ENCODE measurements at places on chromosomes 5 and 9.

- DNase-seq = no peak
Observed at GRCh38 chr5:136518174-136518573, 152.8 kb upstream of the TRPC7 start.

DNA sequence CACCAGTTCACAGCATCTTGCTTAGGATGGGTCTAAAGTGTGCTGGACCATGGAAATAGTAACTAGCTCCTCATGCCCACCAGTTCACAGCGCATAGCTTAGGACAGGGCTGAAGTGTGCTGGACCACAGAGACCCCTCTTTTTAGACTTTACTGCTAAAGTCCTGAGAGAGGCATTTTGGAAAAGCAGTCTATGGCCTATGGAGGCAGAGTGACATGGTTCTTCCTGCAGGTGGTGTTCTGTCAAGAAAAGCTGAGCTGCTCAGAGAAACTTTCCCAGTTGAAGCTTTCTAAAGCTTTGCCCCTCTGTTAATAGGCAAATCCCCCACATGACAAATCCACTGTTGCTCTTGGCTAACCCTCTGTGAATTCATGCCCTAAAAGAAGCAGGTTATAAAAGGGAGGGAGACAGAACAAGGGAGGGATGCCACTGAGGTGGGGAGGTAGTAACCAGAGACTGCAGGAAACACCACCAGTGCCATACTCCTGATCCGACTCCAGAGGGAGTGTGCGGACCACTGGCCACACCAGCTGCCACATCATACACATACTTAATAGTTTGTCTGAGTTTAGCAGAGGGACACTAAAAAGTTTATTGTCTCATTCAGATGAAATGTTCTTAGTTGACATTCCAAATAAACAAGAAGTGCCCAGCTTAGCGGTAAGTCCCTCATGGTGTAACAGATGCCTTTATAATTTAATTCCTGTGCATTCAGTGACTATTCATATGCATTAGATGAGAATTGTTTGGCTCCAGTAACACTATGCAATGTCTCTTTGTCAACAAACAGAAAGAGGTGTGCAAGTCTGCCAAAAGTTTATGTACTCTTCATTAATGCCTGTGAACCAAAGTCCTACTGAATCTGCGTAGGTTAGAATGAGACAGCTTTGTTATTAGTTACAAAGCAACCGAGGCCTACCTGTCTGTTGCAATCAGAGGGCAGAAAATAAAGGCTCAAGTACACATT lies 236.2 kb upstream of the NFIL3 start:
- DNase-seq = no peak

DNA sequence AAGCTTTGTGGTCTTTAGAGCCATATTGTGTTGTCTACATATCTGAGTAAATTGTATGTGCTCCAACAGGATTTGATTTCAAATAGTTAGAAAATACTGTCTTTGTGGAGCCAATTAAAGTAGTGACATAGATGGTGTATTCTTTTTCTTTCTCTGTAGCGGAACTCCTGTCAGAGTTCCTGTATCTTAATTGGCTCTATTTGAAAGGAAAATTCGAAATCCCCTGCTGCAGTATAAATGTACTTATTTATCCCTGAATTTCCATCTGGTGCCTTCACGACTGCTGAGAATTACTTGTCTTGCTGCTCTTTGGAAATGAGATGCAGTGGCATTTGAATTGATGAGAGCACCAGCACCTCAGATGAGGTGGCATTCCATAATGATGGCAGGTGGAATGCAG lies 546.7 kb upstream of the SGCD start:
- no peak for DNase-seq

DNA sequence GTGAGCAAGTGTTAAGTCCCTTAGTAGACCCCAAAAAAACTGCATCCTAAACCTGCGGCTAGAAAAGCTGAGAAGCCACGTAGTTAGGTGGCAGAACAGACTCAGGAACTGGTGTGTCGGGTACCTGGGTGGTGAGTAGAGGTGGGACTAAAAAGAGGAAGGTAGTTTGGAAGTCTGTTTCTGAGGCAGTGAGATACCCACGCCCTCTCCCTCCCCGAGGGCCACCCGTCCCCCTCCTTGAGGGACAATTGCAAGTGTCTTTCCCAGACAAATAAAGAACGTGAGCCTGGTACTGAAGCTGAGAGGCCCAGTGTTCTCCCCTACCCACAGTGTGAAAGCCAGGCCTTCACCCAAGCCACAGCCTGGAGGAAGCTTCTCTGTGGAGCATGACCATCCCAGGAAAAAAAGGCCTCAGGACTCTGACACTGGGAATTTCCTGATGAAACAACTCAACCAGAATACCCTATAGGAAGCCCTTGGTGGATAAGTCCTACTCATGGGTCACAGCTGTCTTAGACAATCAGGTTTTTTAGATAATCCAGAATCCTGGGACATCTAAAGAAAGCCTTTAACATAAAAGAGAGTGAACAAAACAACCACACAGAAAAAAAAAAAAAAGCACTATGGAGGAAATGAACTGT lies 7.0 kb upstream of the CD74 start:
- DNase-seq = no peak

DNA sequence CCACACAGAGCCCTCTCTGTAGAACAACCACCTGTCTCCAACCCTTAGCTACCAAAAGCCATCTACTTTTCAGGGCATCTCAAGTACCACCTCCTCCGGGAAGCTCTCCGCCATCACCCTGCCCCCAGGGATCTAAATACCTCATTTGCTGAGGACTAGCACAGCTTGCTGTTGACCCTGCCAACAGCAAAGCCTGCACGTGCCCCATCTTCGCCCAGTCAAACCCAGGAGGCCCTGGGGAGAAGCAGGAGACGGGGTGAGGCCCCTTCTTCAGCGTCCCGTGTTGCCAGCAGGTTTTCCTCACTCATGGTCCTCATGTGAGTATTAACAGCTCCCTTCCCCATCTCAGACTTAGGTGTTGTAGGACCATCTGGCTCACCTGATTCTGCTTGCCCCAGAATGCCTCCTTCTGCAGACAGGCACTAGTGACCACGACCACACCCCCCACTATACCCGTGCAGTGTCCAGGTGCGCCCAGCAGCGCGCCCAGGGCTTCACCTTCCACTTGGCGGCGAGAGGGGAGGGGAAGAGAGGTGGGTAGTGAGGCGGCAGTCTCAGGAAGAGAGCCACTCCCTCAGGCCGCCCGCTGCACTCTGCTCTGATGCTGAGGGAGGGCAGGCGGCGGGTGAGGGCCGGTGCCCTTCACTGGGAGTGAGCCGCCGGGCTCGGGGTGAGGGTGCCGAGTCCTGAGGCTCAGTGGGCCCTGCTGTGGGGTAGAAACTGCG lies 11.1 kb downstream of the VAV2 start:
- no peak for DNase-seq

GRCh38 chr5:179127136-179128040 lies 67.2 kb downstream of the ZNF354C start:
- DNase-seq = no peak

DNA sequence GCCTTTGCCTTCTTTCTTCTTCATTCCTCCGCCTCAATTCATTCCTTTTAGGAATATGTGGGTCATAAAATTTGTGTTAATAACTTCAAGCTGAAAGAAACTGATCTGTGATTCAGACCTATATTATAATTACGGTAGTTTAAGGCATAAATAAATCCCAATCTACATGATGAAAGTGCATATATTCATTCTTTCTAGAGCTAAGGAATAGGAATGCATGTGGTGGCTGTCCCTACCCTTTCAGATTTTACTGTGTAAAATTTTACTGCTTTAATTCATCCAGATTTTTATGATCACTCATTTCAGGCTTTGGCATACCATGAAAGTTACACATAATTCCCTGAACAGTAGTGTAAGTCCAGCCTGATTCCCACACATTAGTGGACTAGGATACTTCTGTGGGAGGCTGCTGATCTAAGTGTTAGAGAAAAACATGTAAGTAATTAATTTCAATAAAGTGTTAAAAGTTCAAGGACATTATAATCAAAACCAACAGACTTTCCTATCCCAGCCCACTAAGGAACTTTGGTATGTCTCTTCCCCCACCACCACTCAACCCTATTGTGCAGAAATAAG lies 83.1 kb downstream of the HINT1 start:
- no peak for DNase-seq

DNA sequence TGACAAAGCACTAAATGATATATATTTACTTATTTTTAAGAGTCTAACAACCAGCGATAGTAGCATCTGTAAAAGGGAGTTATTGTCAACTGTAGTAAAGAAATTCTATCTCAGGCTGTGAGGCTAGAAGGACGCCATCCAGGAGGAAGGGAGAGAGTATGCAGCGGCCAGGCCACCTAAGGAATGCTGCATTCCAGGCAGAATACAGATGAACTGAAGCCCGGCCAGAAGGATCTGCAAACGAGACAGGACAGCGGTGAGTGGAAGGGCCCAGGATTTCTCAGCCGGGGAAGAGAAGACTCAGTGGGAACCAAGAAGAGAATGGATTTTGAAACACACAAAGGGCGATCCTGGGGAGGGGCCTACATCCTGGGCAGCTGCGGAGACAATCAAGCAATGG lies 7.4 kb downstream of the RETREG1 start:
- no peak for DNase-seq

DNA sequence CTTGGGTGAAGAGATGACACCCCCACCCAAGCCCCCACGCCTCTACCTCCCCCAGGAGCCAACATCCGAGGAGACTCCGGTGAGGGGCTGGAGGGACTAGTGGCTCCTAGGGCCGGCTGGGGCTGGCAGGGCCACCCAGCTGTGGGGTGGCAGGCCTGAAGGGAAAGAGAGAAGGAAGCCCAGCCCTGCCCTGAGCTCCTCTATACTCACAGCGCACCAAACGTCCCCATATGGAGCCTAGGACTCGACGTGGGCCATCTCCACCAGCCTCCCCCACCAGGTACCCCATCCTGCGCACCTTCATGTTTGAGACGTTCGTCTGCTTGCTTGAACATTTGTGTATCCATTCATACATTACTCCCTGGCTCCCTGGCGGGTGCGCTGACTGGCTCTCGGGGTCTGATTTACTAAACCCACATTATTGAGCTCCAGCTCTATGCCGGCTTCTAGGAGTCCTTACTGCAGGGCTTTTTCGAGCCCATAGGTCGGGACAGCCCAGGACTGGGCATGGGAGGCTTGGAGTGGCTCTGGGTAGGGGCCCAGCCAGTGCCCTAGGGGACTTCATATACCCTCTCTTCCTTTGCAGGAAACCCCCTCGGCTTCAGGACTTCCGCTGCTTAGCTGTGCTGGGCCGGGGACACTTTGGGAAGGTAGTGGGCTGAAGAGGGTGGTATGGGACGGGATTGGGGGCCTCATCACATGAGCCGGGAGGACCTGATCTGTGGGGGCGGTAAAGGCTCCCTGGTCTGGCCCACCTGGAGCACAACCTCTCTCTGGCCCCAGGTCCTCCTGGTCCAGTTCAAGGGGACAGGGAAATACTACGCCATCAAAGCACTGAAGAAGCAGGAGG lies 9.1 kb downstream of the ZDHHC12 start:
- no peak for DNase-seq

- no peak for DNase-seq
Observed at GRCh38 chr9:77877976-77878375, 153.6 kb downstream of the GNAQ start.

DNA sequence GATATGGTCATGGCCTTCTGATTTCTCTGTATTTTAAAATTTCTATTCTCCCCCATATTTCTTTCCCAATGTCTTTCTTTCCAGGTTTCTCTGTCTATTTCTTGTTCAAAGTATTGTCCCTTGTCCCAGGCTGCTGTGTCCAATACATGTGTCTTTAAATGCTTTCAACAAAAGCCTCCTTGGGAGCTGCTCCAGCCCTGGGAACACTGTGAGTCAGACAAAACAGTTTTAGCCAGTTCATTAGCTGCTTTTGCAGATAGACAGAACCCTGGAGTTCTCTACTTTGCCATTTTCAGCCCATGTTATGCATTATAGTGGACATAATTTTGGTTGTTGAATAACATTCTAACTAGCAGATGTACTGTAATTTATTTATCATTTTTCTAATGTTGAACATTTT lies 20.5 kb upstream of the JAK2 start:
- DNase-seq = no peak

DNA sequence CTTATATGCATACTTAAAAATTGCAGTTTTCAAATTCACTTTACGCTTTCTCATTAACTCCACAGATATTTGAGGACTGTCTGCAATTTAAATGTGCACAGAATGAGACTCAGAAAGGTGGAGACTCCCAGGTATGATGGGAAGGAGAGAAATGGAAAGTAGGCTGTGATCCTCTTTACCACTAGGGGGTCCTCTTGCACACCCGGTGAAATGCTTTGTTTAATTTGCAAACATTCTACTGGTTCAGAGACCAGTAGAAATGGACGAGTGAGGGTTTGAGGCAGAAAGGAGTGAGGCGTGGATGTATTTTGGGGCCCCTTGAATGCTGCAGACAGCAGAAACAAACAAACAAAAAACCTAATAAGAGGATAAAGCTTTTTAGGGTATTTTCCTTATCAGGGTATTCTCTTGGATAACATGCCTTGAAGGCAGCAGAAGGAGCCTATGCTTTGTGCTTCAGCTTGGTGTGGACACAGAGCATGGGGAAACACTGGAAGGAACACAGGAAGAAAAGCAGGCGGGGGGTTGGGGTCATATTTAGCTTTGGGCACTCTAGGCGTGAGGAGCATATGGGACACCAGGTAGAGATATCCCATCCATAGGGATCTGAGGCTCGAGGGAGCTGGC lies 410.1 kb downstream of the DMRT2 start:
- no peak for DNase-seq

GRCh38 chr5:112419986-112420864 lies 1.1 kb upstream of the EPB41L4A start:
- DNase-seq = peak; percentile 15

DNA sequence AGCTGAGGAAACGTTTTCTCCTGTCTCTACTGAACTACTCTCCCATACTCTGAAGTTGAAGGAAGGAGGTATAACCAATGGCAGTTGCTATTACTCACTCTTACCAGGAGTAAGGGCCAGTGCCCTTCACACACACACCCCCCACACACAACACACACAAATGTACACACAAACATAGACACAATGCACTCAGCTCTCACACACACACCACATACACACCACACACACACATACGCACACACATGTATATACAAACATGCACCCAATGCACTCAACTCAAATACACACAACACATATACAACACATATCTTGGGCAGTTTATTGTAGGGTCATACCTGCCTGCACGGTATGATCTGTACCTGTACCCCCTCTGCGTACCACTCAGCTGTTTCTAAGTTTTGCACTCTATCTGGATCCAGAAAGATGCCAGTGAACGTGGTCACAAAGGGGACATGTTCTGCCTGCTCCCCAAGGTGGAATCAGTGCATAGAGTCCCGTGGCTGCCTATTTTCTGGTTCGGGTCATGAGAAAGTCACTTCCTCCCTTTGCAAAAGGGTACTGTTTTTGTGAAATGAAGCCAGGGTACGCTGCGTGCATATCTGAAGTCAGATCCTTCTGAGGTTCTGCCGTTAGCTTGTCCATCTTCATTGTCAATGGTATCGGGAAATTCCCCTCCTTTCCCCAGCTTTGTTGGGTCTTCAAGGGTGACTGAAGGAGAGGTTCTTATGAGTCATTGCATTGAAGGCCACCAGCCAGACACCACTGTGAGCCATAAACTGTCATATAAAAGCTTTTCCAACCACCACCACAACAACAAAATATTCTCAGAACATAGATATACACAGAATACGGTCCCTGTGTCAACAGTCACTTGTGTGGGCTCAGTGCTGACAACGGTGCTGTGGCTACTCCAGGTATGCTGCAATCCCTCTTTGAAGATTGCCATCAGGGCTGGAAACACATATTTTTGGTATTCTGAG lies 131.9 kb downstream of the UGCG start:
- no peak for DNase-seq
